ENCODE measurements at places on chromosomes 4 and X.
A peak's percentile ranks its signal among the peaks of the same experiment; 100 is the strongest.

DNA sequence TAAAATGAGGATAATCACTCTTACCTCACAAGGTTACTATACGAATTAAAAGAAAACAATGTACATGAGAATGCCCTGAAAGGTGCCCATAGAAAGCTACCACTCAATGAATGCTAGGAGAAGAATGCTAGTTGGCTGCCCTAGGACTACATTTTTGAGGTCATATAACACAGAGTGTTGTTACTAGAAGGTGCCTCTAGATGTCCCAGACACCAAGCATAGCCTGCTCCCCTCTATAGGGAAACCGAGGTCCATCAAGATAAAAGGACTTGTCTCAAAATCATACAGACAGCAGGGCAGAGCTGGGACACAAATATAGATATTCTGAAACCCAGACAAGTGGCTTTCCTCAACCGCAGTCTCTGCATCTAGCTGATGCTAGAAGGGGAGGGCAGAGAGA, 147.0 kb upstream of the ARHGEF9 start:
- no peak for DNase-seq

DNA sequence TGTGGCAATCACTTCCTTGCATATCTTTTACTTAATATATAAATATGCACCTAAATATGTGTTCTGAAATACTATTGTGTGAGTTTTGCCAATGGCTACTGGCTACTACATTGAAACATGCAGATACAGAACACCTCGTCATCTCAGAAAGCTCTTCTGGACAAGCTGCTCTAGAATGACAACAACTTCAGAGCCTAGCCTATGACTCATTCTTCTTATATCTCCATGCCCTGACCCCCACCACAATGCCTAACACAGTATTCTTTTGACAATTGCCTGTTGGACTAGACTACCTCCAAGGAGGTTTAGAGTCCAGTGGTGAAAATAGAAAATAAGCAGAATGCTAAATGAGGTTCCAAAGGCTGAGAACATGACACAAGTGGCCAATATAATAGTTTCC, 17.6 kb upstream of the DMP1 start:
- no peak for DNase-seq

GRCh38 chr4:186722796-186723291, 812 bp downstream of the FAT1 start:
- no peak for DNase-seq

DNA sequence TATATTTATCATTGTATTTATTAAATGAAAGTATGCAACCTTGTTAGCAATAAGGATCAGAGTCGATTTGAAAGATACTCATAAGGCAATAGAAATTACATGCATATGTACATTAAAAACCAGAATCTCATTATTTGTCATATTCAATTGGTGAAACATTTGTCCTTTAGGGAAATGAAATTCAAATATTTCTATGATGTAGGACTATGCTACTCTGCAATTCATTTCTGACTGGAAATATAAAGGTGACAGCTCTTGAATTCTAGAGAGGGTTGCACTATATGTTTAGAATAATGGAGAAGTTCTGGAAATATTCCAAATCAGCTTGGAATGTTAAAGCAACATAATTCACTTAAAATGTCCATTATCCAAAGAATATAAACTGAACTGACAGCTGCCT, 1519.8 kb downstream of the ARAP2 start:
- no peak for DNase-seq

GRCh38 chr4:38781854-38782261, 932 bp downstream of the TLR10 start:
- DNase-seq = no peak

GRCh38 chr4:75512386-75513211, 1.6 kb downstream of the RCHY1 start:
- no peak for DNase-seq

DNA sequence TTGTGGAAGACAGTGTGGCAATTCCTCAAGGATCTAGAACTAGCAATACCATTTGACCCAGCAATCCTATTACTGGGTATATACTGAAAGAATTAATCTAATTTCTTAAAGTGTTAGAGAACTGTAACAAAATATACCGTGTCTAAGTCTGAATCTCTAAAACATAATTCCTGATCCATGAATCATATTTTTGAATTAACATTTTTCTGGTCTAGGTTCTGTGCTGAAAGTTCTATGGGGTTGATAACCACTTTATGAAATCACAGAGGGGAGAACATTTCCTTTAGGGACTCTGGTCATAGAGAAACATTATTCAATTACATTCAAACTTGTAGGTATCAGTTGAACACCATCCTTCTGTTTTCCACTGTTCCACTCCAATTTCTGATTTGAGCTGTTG, 91.9 kb upstream of the ETNPPL start:
- no peak for DNase-seq

DNA sequence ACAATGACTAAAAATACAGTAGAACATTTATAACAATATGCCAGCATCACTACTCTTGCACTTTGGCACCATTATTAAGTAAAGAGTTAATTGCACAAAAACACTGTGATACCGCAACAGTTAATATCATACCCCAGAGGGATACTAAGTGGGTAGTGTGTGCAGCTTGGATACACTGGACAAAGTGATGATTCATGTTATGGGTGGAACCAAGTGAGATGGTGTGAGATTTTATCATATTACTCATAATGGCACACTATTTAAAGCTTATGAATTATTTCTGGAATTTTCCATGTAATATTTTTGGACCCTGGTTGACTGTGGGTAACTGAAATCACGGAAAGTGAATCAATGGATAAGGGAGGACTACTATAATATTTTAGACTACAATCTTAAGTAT, 265.3 kb downstream of the PCDH18 start:
- DNase-seq = no peak

DNA sequence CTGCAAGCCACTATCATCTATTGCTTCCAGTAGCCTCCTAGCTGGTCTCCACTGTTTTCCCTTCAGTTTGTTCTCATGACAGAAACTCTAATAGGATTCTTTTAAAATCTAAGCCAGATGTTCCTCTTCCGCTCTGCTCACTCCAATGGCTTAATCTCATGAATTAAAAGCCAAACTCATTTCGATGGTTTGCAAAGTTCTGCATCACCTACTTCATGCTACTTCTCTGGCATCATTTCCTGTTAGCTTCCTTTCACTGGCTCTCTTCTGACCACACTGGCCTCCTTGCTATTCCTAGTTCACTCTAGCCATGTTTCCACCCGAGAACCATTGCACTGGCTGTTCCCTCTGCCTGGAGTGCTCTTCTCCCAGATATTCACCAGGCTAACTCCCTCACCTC, 102.0 kb upstream of the LSM6 start:
- DNase-seq = no peak

DNA sequence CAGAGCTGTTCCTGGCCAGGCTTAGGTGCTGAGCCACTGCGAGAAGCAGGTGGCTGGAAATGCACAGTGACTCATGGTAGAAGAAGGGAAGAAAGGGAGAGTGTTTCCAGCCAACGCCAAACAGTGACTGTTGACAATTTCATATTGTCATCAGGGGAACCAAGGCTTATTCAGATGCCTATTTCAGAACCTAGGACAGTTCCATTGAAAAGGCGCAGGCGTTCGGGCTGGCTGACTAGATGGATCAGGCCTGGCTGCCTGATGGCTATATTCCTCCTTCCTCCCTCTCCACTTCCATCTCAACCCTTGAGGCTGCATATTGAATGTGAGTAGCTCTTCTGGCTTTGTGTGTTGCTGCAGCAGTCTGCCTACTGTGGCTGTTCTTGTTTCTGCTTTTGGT, 73.0 kb upstream of the FRMPD4 start:
- DNase-seq = no peak

GRCh38 chr4:125317525-125317877, 2.7 kb downstream of the FAT4 start:
- DNase-seq = no peak

GRCh38 chr4:61293707-61294400, 93.7 kb downstream of the ADGRL3 start:
- no peak for DNase-seq

DNA sequence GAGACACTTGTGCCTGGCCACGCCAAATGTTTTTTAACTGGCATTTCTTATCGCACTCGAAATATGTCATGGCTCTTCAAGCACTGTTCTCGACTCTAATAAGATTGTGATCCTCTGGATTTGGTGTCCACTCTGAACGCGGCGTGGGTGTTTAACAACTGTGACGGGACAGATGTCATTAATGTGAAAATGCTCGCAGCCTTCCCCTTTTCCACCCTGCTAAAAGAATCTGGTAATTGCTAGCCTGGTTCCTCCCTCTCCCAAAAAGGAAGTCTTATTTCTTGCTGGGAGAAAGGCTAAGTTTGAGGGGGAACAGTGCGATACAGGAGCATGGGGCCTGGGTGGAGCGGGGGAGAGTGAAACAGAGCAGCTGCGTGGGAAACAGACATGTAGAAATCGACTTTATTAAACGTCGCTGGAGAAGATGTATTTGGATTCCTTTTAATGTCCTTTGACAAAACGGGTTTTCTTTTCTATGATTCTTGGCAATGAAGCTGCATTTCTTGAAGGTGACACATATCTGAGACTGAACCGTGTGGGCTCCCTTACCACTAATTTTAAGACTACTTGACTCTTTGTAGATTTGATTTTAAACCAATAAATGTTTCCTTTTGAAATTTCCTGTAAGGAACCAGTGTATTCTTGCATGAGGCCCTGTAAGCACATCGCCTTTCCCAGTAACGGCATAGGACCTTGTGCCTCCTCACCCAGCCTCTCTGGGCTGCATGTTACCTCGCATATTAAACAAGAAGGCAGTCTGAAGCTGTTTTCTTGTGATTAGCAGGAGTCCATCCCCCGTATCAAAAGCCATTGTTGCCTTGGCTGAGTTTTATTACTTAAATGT, 17.8 kb downstream of the TBC1D1 start:
- DNase-seq = no peak

GRCh38 chr4:134499074-134499473, 297.5 kb upstream of the PABPC4L start:
- DNase-seq = no peak

DNA sequence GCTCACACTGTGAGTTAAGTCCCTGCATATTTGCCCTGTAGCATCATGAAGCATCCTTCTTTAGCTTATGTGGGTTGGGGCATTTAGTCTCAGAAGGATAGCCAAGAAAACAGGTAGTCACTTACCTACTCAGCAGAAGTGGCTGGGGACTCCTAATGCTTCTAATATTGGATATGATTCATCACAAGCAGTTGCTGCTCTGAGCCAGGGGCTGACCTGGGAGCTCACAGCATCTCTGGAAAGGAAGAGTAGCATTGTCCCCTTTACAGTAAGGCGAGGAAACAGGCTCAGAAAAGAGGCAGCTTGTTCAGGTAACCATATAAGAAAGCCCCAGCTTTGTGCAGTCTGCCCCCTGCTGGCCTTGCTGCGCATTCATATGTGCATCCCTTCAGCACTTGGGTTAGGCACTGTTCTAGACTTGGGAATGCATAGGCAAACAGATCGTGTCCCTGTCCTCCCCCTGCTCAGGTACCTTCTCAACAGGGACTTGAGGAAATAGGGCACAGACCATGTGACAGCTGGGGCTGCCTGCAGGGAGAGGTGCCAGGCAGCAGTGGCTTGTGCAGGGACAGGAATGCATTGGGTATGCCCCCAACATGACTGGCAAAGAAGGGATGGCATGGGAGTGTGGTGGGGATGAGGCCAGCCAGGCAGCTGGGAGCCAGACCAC, 35.7 kb upstream of the TBC1D14 start:
- DNase-seq = peak; percentile 93

DNA sequence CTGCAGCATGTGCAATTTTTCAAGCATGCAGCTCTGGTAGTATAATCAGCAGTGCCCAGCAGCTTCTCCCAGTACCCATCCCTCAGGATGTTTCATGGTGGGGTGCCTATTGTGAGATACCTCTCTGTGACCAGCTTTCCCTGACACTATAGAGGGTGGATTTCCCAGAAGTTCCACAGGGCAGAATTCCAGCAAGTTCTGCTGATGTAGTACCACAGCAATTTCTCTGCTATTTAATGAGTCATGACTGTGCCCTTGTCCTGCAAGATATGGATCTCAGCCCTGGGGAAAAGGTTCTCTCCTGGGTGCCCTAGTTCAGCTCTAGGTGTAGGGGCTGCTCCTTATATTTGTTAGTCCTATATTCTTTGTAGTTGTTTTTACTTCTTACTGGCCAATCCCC, 174.8 kb downstream of the ENOX2 start:
- no peak for DNase-seq

DNA sequence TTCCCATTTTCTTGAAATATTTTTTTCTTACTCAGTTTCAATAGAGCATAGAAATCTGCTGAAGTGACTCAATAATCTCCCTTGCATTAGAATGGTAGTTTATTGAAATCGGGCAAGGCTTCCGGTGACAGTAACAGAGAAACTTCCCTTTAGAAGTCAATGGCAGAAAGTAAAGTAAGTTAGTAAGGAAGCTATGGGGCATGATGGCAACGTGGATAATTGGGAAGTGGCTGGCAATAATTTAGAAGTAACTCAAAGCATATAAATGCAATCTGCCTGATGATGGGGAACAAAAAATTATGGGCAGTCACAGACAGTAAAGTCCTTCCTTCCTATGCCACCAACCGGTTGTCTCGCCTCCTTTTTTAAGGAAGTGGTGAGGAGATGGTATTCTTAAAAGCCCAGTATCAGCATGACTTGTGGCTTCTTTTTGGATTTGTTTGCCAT, 7.6 kb downstream of the CYBB start:
- DNase-seq = no peak

- no peak for DNase-seq
These were observed 28.6 kb downstream of the SCLT1 start for GRCh38 chr4:129064717-129065116.

DNA sequence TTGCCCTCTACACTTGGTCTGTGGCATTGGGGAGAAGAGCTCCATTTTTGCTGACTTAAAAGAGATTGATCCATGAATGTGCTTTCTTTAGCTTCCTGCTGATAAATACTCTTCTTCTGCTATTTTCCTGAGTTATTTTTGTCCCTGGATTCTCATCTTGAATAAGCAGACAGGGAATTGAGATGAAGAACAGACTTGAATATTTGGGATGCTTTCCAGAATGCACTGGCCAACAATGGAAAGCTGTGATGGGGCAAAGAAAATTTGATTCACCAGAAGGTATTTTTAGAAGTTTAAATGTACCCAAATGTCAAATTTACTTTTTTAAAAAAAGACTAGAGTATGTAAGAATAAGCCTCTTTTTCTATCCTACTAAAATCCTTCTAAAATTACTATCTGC, 309.9 kb upstream of the PPP1R2C start:
- no peak for DNase-seq

- DNase-seq = no peak
These were observed 17.5 kb upstream of the ARAF start for GRCh38 chrX:47543496-47543895.

DNA sequence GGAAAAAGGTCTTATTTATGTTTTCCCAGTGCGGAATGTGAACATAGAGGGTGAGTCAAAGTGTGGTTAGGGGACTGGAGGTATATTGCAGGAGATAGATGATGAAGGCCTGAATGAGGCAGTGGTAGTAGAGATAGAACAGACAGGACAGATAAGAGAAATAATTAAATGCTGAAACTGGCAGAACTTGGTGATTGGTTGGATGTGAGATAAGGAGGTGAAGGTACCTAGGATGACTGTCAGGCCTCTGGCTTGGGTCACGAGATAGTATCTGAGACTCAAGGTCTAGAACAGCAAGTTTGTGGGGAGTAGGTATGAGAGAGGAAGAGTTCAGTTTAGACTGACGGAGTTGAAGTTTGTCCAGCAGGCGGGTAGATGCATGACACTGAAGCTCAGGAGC, 3.5 kb downstream of the MND1 start:
- no peak for DNase-seq

Data from activated effector memory CD4-positive, alpha-beta T cell treated with anti-CD3 and anti-CD28 coated beads, Interleukin-2, amount 50 U/mL, for 16 hours (primary cell).